Fibroblast of skin of abdomen (primary cell): ENCODE measurements at places on chromosomes 11 and 22.
A peak's percentile ranks its signal among the peaks of the same experiment; 100 is the strongest.

- DNase-seq, result no peak
These were observed 11.5 kb downstream of the RPL27A start for GRCh38 chr11:8694137-8694536.

- no peak for DNase-seq
These were observed 32.9 kb upstream of the HORMAD2 start for GRCh38 chr22:30047364-30047738.

DNA sequence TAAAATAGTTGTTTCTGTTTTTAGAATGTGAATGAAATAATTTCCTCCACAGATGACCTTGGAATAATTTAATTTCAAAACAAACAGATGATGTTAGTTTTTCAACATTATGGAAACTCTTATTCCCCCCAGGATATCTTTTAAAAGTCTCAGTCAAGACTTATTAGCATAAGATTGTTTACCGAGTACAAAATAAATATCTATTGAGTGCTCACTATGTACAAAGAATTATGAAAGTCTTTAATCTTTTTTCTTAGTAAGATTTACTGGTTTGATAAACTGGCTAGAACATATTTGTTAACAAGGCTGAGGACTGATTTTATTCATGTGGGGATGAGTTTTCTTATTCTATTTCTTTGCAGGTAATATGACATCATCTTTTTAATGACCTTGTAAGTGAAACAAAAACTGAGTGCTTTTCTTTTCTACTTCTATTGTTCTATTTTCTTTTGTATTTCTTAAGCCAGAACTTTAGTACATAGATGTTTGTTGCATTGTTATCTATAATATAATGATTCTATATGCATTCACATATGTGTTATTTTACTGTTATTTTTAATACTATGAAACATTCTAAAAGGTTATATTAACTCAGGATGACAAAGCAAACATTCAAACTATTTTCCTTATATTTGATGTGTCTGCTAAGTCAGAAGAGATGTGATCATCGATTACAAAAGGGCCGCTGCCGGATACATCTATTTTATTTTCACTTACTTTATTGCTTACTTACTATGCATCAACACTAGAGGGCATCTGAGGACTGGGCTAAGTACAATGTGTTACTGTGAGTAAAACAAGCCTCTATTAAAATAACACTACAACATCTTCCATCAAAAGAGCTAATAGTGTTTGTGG lies 111.0 kb upstream of the ARHGAP42 start:
- peak; percentile 55 for DNase-seq

GRCh38 chr11:17351510-17352176 lies at the start of gene NCR3LG1:
Gene NCR3LG1 (plus strand): TSS chr11:17351800. CDS start chr11:17351970, 170 bp downstream.
- peak; percentile 62 for DNase-seq

DNA sequence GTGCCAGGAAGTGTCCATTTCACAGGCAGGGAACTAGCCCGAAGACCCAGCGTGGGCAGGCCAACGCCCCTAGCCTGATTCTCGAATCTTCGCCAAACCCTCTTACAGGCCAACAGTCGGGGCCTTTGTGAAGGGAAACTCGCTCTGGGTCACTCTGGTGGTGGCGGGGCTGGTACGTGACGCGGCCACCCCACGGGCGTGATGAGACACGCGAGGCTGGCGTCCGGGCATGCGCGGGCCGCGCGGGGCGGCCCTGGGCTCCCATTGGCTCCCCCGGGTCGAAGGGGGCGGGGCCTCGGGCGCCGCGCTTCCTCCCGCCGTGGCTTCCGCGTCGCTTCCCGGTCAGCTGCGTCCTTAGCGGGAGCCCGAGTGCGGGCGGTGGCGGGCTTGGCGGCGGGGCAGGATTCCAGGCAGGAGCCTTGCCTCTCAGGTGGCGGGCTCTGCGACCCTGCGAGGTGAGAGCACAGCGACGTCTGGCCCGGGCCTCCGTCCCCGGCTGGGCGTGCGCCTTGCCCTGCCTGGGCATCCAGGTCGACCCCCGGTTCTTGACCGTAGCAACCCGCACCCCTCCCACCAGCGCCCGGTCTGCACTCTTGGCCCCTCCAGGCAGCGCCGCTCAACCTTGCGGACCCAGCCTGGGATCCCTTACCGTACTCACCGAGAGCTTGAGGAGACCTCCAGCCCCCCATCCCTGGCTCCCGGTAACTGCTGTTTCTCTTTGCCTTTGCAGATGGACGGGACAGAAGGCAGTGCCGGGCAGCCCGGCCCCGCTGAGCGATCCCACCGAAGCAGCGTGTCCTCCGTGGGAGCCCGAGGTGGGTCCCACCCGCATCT lies at the start of gene FRMD8:
TSS of gene FRMD8 (plus strand) at position 331 of the 834 bp plus-strand sequence. CDS start at position 731, 400 bp downstream.
- peak; percentile 74 for DNase-seq

DNA sequence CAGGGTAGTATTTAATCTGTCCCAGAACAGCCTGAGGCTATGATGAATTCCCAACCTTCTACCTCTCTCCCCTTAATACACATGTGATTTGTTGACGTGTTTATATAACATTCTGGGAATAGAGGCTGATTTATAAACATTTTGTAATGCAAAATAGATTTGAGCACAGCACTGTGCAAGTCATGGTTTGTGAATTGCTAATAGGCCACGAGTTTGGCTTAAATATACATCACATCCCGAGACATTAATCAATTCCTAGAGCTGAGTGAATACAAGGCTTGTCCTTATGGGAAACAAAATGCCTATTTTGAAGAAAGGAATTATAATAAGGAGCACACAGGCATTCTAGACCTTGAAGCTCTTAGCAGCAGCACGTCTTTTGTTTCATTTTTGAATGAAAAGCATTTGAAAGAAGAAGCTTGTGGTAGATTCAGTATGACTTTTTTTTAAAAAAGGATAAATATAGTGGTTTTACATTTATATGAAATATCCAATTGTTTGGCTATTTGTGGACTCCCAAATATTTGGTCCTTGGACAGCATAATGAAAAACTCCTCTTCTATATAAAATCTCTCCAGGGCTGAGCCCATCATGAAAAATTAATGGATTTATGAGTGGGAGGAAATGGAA lies 116.4 kb downstream of the SLC17A6 start:
- peak; percentile 78 for DNase-seq

- DNase-seq, result no peak
These were observed 2.7 kb downstream of the CADM1 start for GRCh38 chr11:115501502-115501892.

- DNase-seq, result no peak
These were observed 13.8 kb downstream of the SMARCB1 start for GRCh38 chr22:23800297-23801237.

DNA sequence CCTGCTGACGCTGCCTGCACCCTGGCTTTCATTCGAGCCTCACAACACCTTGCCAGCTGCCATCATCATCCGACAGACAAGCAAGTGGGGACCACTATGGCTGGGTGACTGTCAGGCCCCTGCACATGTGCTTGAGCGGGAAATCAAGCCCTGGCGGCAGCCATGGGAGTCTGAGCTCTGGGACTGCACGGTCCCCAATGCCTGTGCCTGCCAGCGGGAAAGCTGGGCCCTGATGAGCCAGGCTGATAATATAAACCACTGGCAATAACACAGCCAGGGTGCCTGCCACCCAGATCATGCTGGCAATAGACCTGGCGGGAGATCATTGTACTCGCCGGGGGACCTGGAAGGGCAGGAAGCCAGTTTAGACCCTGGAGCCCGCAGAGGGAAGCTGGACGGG lies 2.5 kb downstream of the FGF3 start:
- DNase-seq, result no peak

- no peak for DNase-seq
These were observed 55.2 kb downstream of the NECTIN1 start for GRCh38 chr11:119673759-119674336.

- no peak for DNase-seq
These were observed 44.9 kb downstream of the ARHGAP8 start for GRCh38 chr22:44797181-44797725.

DNA sequence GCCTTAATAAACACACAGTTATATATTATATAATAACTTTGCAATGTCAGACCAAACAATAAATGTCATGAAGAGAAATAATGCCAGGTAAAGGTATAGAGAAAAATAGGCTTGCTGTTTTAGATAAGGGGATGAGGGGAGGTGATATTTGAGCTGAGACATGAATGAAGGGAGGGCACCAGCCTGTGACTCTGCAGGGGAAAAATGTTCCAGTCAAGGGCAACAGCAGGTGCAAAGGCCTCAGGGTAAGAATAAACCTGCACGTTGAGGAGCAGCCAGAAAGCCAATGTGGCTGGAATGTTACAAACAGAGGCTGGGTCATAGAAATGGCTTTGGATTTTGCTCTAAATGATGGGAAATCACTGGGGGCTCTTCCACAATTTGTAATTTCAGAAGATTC lies 519.6 kb downstream of the SOX6 start:
- no peak for DNase-seq

DNA sequence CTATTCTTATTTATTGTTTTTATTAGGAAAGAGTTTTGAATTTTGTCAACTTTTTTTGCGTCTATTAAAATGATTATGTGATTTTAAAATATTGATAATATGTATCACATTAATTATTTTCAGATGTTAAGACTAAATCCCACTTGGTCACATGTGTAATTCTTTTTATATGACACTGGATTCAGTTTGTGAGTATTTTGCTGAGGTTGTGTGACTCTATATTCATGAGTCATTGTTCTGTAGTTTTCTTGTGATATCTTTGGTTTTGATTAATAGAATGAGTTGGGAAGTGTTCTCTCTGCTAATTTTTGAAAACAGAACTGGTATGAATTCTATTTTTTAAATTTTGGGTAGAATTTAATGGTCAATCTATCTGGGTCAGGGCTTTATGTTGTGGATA lies 317.9 kb downstream of the ETS1 start:
- peak; percentile 26 for DNase-seq

DNA sequence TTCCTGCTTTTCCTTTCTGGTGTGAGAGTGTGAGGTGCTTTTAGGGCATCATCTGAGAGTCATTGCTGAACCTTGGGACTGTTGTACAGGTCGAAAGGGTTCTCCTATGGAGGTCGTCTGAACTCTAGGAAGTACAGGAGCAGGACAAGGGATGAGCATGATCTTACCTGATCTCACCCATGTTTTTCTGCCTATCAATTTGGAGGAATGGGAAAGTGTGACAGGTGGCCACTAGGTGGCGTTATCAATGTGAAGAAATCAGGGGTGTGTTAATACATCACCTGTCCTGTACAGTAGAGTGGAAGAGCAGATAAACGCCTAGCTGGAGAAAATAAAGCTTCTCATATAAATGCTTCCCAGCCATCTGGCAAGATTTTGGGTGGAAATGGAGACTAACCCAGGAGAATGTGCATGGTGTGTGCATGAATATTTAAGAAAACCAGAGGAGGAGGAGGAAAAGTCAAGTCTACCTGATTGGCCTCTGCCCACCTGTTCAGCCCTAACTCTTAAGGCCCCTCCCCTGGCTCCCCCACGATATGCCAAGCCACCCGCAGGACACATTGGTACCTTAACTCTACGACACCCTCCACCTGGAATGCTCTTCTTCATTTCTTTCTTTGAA lies 72.0 kb upstream of the NARS2 start:
- peak; percentile 20 for DNase-seq

- DNase-seq, result no peak
These were observed 57.8 kb upstream of the ALDH3B2 start for GRCh38 chr11:67732045-67732787.

DNA sequence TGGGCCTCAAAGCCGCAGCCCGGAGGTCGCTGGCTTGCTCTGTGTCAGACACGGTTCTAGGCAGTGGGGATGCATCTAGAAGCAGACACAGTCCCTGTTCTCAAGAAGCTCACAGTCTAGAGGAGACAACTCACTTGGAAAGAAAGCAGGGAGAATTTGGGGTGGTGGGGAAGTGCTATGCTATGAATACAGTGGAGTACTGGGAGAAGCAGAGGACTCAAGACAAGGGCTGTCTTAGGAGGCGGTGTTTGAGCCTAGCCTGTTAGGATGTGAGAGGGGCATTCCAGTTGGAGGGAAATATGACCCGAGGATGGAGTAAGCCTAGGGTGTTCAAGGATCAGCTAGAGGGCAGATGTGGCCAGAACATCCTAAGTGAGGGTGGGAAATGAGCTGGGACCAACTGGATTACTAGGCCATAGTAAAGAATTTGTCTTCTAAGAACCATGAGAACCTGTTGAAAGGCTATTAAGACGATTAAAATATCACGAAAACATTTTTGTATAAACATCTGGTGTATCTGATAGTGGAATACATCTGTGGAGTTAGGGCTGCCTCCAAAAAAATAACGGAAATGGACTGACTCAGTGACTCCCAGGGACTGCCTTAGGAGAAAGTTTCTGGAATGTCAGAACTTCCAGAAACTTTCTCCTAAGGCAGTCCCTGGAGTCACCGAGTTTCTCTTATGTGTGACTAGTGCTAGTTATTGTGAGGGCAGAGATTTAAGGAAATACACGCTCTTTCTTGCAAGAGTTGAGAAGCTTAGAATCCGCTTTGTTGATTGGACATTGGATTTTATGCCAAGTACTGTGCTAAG lies 1.1 kb upstream of the PITPNB start:
- DNase-seq, result peak; percentile 71

DNA sequence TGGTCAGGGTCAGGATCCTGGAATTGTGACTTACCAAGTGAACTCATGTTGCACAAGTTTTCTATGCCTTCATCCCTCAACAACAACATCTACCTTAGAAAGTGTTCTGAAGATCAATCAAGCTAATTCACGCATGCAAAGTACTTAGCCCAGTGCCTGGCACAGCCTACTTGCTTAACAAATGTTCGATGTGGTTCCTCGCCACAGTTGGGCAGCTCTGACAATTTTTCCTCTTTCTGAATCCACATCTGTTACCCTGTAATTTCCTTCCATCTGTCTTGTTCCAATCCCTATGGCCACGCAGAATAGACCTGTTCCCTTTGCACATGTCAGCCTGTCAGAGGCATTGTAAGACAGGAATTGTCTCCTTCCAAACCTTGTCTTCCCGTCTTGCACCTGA lies 1415.2 kb downstream of the TBC1D22A start:
- no peak for DNase-seq

DNA sequence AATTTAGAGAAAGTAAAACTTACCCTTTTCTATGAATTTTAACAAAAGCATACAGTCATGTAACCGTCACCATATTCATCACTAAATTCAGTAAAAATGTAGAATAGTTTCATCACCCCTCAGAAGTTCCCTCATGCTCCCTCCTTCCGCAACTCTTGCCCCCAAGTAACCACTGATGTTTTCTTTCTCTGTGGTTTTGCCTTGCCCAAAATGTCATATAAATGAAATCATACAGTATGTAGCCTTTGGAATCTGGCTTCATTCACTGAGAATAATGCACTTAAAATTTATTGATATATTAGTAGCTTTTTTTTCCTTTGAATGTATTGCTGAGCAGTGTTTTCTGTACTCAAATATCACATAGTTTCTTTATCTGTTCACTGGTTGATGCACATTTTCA lies 60.1 kb downstream of the DCUN1D5 start:
- peak; percentile 96 for DNase-seq

DNA sequence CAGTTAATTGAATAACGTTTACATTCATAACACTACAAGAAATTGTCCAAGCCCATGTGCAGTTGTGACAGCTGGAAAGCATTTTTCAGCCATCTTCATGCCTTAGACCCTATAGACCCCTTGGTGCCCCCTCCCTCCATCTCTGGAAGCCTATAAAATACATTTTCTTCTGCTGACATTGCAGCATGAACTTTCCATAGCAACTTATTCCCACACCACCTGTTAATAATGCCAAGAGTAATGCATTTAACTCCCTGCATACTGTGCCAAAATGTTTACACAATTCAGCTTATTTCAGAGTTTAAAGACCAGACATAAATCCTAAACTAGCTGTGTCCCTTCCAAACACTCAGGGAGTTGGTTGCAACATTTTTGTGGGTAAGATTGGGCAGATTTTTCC lies 143.0 kb upstream of the ARHGAP20 start:
- DNase-seq, result peak; percentile 16
